AML-193 (cell line): ENCODE measurements at places on chromosomes 7 and 10.
A peak's percentile ranks its signal among the peaks of the same experiment; 100 is the strongest.

DNA sequence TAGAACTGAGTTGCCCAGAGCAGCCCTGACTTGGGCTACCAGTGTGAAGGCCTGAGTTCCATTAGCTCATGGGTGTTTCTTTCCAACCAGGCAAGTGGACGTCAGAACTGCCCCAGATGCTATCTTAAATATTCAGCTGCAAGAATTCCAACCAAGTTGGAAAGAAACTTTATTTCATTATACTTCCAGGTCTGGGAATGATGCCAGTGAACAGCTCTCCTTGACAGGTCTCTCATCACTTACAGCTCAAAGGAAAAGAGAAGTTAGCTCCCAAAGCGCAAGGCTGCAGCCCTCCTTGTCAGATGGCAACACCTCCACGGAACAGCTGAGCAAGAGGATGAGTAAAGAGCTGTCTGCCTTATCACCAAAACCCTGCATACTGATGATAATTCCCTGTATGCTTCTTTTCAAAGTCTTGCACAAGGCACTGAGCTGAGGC lies 255.5 kb upstream of the AOAH start:
- DNase-seq: no peak

GRCh38 chr7:131072505-131073091 lies 255.1 kb upstream of the MKLN1 start:
- no peak for DNase-seq

- no peak for DNase-seq
These were observed 58.2 kb downstream of the ENTPD1 start for GRCh38 chr10:95814011-95814727.

- DNase-seq: no peak
These were observed 136.8 kb downstream of the C10orf105 start for GRCh38 chr10:71582506-71583475.

- no peak for DNase-seq
These were observed 351.4 kb downstream of the MDFIC start for GRCh38 chr7:115273139-115273772.

- no peak for DNase-seq
These were observed 136.3 kb downstream of the DOCK4 start for GRCh38 chr7:112069879-112070321.

DNA sequence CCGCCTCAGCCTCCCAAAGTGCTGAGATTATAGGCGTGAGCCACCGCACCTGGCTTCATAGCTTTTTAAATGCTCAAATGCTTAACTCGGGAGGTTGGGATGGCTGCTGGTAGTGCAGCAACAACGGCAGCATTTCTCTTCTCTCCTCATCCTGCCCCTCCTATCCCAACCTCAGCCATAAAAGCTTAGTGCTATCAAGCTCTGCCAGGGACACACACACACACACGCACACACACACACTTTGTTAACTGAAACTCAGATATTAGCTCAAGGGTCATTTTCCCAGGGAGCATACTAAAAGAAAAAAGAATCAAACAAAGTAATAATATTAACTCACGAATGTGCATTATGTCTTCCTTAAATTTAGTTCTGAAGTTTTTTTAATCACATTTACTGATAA lies 63.0 kb upstream of the HPS1 start:
- DNase-seq: no peak

DNA sequence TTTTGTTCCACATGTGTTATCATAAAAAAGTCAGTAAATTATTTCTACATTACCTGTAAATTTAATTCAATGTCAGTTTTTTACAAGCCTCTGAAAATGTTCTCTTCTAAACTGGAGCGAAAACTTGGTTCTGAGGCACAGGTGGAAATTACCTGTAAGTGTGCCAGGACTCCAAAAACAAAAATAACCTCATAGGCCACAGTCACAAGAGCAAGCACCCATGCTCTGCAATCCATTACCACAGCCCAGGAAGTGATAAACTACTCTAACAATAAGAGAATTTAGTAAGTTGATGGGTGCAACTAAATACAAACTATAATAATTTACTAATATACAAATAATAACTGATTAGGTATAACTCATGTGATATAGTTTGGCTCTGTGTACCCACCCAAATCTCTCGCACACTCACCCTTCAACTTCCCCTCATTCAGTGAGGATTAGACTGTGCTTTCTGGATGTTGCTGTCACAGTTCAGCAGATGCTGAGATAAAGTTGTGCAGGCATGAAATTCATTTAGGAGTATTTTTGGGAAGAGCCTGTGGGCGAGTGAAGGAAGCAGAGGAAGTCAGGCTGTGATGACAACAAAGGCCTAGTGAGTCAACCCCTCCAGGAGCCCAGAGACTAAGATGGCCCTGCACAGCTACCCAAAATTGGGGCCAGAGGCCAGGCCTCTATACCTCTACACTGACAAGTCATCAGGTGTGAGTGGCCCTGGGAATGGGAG lies 16.3 kb upstream of the GIMAP6 start:
- DNase-seq: no peak

GRCh38 chr7:133275446-133276095 lies 22.7 kb downstream of the EXOC4 start:
- DNase-seq: no peak

DNA sequence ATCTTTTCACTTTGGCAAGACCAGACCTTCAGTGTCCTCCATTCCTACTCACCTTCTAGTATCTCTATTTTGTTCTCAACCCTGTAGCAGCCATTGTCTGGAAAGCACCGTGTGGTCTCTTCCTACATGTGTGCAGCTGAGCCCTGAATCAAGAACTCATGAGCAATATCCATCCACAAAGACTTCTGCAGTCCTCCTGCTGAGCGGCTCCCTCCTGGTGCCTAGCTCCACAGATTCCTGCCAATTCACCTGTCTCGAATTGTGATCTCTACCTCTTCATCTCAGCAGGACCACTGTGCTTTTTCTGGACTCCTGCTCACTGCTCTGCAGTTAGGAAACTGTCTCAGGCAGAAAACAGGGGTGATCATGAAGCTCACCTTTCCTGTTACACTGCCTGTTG lies 118.8 kb downstream of the RELN start:
- DNase-seq: no peak

GRCh38 chr7:105209870-105210269 lies 178.9 kb downstream of the SRPK2 start:
- no peak for DNase-seq

DNA sequence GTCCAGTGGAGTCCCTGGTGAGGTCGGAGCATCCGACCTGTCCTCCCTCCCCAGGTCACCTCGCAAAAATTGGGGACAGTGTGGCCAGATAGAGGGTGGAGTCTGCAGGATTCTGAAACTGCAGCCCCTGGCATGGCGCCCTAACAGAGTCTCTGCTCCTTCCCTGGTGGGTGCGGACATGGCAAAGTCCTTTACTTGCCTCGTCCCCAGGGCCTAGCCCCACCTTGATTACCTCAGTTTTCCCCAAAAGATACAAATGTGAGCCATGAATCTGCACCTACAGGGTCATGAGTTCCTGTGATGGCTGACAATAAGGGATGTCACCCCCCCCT lies 47.7 kb downstream of the NPVF start:
- no peak for DNase-seq

GRCh38 chr10:100562008-100562672 lies 26.4 kb downstream of the HIF1AN start:
- no peak for DNase-seq

GRCh38 chr7:116138202-116138801 lies 72.0 kb upstream of the TES start:
- DNase-seq: peak; percentile 39

GRCh38 chr10:102611514-102612087 lies 32.7 kb upstream of the TRIM8 start:
- DNase-seq: no peak

DNA sequence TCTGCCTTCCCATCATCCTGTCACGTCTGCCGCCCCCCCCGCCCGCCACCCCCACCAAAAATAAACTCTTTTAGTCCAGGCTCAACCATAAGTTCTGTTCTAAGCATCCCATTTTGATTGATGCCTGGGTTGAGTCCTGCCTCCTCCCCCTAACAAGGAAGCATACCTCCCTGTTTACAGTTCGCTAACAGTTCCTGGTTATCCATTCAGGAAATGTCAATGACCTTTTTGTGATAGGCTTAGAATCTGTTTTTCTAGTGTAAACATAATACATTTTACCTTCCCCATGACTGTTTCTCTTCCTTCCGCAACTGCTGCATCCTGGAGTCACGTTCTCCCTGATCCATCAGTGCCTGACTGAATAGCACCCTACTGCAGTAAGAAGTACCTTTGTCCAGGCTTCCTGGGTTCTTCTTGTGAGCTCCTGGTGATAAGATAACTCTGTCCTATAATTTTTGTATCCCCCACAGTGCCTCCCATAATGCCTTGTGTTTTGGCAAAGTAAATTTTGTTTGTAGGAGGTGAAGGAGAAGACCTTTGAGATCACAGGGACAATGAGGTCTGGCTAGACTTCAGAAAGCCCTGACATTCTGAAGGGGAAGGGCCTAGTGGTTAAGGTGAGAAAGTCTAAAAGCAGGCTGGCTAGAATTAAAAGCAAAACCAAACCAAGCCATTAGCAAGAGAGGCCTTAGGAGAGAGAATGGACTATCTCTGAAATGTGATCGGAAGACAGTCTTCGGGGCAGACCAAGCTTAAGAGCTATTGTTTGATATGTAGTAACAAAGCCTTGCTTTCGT lies 7.3 kb downstream of the AGFG2 start:
- no peak for DNase-seq

DNA sequence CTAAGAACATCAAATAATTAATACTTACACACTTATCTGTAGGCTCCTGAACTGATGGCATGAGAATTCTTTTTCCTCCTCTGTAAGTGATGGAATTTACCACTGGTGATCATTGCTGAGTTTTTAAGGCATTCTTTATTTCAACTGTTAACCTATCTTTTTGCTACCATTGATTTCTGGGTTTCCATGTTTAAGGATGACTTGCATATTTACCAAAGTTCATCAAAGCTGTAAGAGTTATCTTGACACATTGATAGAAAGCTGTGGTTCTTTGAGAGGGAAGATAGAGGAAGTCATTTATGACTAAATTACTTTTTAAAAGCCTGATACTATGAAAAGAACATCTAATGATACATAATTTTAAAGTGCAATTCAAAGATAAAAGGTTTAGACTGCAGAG lies 19.5 kb upstream of the GFRA1 start:
- DNase-seq: no peak

GRCh38 chr10:104092749-104093148 lies 7.1 kb upstream of the COL17A1 start:
- DNase-seq: no peak

DNA sequence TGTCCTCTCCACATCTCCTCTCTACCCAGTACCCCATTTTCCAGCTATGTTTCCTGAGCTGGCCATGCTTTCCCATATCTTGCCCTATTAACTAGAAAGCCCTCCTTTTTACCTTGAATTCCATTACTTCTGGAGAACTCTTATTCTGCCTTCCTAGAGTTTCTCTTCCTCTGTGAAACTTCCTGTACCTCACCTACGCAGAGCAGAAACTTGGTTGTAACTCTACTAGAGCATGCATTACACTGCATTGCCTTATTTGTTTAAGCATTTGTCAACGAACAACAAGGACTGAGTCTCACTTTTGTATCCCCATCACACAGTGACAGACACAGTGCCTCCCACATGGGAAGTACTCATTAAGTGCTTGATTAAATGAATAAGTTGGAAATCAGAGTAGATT lies 36.4 kb downstream of the VCL start:
- no peak for DNase-seq

DNA sequence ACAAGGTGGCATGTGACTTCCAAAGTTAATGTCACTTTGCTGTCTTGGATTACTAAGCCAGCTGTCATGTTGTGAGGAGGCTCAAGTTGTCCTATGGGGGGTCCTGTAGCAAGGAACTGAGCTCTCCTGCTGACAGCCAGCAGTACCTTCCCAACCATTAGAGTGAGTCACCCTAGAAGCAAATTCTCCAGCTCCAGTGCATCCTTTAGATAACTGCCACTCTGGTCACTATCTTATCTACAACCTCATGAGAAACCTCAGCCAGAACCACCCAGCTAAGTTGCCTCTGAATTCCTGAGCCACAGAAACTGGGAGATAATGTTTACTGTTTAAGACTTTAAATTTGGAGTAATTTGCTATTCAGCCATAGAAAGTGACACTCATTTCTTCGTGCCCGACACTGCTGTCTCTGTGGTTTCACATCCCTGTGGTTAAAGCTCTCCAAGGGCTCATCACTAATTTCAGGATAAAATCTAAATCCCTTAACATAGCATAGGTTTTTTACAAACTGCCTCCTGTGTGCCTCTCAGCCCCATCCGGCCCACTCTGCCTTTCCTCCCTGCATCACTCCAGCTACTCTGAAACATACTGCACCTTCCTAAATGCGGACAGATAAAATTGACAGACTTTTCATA lies 83.5 kb downstream of the PRR15 start:
- no peak for DNase-seq

- no peak for DNase-seq
These were observed 45.4 kb downstream of the APBB1IP start for GRCh38 chr10:26483554-26483953.

DNA sequence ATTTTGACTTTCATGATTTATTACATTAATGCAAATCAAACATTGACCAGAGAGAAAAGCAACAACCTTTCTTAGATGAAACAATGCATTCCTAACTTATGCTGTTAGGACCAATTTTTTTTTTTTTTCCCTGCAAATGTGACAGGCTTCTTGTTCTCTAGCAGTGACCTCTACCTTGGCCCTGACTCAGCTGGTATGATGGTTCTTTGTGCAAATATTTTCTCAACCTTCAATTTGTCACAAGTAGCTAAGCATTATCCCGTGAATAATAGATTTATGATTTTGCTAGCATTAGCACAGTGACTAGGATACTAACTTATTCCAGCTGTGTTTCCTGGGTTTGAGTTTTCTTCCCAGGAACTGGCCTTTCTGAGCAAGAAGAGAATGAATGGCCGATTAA lies 64.9 kb downstream of the PPP1R9A start:
- no peak for DNase-seq

- DNase-seq: no peak
These were observed 12.9 kb downstream of the INSIG1 start for GRCh38 chr7:155310425-155311114.

- DNase-seq: no peak
These were observed 29.8 kb upstream of the PURB start for GRCh38 chr7:44914992-44915607.

- no peak for DNase-seq
These were observed 9.2 kb downstream of the CCDC201 start for GRCh38 chr7:45863715-45864114.

DNA sequence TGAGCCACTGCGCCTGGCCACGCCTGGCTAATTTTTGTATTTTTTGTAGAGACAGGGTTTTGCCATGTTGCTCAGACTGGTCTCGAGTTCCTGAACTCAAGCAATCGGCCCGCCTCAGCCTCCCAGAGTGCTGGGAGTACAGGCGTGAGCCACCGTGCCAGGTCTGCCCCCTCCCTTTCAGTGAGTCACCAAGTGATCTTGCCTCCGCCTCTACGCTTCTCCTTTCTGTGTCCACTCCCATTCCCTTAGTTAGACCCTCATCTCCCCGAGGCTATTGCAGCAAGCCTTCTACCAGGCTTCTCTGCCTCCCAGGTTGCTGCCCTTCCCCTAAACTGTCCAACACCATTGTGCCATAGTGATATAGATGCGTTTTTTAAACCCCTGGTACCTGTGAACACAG lies 32.9 kb downstream of the CDC123 start:
- no peak for DNase-seq

GRCh38 chr7:56009695-56010094 lies 41.5 kb downstream of the PSPH start:
- no peak for DNase-seq
